ENCODE measurements at places on chromosomes 11 and 22.

DNA sequence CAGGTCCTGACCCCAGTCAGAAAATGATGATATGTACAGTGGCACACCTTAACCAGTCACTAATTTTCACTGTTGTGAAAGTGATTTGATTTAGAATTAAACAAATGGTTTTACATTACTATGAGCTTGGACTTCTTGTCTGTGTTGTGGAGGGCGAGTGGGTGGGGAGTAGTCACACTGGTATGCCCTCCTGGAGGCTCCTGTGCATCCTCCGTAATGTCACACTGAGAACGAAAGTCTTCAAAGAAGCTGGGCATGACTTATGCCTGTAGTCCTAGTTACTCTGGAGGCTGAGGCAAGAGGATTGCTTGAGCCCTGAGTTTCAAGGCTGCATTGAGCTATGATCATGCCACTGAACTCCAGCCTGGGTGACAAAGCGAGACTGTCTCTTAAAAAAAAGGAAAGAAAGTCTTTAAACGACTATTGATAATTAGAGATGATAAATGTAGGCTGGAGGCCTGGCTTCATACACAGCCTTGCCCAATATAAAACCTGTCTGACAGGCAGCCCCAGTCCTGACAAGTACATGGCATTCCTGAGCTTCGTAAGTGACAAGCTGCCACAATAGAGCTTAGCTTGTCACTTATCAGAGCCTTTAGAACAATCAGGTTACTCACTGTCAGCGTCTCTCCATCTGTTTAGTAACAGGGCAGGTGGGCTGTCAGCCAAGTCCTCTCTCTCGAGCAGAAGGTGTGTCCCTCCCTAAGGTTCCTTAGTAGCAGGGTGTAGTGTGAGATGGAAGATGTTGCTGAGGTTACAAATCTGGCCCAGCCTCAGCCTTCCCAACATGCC is 5.0 kb upstream of the LIMK2 start:
- DNase-seq: no peak

GRCh38 chr11:110093407-110094297 is 460 bp downstream of the ZC3H12C start:
- no peak for DNase-seq

GRCh38 chr11:12053606-12054361 is 45.4 kb upstream of the DKK3 start:
- no peak for DNase-seq

- DNase-seq: peak; percentile 4
Measured at GRCh38 chr11:130827451-130828377, 88.6 kb downstream of the SNX19 start.

DNA sequence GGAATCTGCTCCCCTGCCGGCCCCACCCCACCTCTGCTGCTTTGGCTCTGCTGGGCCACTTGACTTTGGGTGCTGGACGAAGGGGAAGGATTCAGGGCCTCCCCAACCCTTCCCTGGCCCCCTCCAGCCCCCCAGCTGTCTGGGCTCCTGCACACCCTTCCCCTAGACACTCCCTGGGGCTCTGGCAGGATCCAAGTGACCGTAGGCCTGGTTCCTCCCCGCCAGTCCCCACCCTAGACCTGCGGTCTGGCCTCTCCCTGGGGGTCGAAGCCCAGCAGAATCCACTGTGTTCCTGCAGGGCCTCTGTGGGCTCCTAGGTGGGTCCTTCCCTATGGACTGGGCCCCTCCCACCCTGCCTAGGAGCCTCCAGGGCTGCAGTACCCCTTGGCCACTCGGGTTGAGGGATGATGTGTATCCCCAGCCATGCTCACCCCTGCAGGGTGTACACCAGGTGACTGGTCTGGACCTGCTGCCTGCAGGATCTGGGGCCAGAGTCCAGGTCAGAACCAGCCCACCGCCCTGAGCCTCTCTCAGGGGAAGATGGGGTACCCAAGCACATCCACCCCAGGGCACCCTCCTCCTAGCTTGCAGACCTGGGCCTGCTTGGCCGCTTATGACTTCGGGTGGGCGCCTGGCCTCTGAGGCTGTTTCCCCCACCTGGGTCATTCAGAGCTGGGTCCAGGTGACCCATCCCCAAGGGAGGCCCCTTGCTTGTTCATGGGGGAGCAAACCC is 5.6 kb downstream of the PIM3 start:
- peak; percentile 12 for DNase-seq

GRCh38 chr11:44760917-44761550 is 34.3 kb downstream of the TSPAN18 start:
- DNase-seq: peak; percentile 47

DNA sequence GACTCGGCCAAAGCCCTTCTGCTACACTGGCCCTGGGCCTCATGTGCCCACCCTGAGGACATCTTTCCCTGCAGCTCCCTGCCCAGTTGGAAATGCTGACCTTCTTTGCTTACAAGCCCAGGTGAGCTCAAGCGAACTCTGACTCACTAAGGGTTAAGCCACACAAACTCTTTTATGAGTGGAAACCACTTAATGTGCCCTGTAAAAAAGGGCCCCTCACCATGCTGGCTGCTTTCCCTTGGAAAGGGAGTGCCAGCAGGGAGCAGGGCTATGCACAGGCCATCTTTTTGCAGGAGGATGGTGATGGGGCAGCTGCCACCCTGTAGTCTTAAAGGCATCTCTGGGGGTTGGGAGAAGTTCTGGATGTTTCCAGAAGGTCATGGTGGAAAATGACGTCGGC is 18.7 kb downstream of the EHF start:
- DNase-seq: no peak

DNA sequence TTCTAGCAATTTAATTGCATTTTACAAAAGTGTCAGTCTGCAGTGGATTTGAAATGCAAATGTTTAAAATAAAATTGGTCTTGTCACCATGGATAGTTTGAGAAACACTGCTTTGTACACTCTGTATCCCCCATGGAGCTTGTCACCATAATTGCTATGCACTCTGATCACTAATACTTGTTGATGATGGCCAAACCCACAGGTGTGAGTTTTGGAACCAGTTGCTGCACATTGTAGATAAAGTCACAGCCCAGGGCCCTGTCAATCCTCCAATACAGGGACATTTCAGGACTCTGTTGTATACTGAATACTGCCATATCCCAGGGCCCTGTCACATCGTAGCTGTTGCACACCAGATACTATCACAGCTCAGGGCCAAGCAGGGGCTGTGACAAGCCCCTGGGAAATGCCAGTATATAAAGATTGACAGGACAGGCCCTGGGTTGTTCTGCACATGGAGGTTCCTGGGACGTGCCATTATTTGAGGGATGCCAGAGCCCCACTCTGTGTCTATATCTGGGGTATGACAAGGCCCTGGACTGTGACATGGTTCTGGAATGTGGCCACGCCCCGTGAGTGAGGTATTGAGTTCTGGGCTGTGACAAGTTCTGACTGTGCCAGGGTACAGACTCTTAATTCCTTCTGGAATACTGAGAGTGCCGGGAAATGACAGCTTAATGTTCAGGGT is 27.9 kb upstream of the SMPD1 start:
- no peak for DNase-seq

DNA sequence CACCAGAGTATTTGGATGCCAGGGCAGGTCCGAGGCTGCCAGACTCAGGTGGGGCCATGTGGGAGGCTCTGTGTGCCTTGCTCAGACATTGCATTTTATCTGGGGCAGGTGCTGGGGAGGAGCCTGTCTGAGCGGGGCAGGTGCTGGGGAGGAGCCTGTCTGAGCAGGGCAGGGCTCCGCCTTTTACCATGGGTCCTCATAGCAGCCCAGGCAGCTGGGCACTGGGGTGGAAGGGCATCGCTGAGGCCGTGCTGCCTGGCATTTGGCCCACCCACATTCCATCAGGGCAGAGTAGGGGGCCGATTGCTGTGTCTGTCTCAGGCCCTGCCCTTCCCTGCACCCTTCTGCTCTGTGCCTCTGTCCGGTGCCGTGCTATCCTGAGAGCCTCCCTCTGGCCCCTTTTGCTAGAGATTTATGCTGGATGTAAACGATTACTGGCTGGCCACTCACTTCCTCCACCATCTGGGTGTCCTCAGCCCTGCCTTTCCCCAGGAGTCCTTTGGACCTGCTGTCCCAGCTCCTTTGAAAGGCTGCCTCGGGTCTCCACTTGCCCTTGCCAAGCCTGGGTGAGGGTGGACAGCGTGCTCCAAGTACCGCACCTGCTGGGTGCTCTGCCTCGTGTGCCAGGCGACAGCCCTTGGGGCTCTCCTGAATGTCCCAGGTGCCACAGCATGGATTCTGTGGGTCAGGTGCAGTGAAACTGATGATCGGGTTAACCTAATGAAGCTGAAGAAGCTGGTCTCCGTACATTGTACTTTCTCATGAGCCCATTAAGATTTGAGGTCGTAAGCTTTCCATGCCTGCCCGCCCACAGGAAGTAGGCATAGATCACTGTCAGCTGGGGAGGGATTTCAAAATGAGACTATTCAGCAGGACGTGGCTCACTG is 281.6 kb downstream of the TBC1D22A start:
- no peak for DNase-seq

GRCh38 chr11:125092669-125093068 is 18.8 kb downstream of the TMEM218 start:
- DNase-seq: no peak

DNA sequence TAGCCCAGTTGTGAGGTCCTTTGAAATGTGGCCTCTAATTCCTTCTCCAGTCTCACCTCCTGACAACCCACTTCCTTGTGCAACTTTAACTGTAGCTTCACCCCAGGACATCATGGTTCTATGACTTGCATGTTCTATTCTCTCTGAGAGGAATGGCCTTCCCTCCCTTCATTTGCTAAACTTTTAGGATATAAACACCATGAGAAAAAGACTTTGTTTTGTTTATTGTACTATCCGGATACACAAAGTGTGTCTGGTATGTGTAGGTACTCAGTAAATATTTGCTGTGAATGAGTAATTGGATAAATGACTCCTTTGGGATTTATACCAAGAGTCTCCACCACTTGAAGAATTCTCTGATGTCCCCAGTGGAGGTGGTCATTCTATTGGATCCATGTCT is 547.6 kb downstream of the INSC start:
- no peak for DNase-seq

GRCh38 chr11:116311206-116311605 is 461.6 kb downstream of the BUD13 start:
- DNase-seq: no peak

DNA sequence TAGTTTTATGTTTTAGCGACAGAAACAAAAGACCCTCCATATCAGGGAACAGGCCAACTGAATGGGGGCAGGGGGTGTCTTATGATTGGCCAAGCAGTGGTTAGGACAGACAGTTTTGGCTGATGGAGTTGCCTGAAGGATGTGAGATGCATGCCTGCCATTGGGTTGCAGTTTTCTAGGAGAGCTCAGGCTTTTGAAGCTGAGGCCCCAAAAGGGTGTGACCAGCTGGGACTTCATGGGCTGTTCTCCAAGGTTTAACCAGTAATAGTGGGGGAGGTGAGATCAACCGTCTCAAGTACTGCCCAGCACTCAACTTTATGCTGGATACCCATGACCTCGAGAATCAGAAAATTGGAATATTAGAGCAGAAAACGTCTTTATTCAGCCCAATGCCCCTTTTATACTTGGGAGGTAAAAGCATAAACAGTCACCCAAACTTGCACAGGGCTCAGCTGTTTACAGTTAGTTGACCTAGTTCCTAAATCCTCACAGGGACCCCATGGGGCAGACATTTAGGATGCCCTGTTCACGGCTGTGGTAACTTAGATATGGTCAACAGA is 13.5 kb downstream of the DTX4 start:
- DNase-seq: no peak

GRCh38 chr22:29717789-29718188 is 2.0 kb upstream of the CABP7 start:
- no peak for DNase-seq

DNA sequence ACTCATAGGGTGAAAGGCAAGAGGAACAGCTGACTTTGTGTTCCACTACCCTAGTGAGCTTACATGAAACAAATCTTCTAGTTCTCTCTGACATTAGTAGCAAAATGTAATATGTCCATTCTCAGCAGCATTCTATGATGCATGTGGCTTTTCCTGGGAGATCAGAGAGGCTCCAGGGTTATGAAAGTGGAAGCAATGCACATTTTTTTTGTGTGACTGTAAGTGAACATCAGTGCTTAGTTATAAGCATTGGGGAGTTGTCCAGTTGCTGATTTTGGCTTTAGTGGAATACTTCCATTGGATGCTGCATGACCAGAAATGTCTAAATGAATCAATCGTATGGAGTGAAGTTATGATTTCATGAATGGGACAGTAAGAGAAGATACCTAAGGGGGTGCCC is 255.9 kb downstream of the FAT3 start:
- DNase-seq: no peak

DNA sequence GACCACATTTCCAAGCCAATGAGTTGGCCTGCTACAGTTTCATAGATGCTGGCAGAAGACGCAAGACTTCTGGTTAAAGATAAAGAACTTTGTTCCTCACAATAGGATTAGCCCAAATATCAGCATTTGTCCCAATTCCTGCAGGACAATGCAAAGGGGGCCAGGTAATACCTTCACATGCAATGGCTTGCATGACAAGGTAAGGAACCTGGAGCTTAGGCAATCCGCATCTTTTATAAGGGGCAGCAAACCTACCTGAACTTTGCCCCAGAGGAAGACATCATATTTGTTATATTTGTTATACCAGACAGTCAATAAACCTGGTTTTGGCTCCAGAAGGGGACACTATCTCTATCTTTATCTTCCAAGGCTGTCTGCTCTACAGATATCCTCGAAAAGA is 5.3 kb downstream of the P2RY6 start:
- DNase-seq: no peak

- no peak for DNase-seq
Measured at GRCh38 chr22:48071828-48072227, 1309.4 kb downstream of the TBC1D22A start.

DNA sequence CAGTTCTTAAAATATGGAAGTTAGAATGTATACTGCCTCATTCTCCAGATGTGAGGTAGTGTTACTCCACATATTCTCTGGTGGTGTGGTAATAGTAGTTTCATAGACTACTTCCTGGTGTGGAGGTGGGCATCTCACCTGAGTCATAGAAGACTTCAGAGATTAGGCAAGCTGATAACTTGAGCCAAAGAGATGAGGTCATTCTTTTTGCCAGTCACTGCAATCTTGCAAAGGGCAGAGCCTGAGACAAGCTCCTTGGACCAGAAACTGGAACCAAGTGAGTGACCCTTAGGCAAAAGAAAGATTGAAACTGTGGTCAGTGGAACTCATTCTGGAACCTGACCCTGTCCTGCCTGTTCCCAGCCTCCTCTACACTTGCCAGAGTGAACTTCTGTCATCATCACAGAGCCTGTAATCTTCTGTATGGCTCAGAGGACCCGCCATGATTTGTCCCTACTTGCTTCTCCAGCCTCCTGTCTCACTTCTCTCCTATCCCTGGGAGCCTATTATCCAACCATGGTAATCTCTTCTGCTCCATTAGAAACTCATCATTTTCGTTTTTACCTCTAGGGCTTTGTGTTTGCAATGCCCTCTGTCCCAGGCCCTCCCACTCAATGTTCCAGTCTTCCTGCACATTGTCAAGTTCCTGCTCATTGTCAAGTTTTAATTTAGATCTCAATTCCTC is 10.6 kb upstream of the CCDC83 start:
- DNase-seq: no peak

- DNase-seq: peak; percentile 84
Measured at GRCh38 chr22:41780746-41781505, 19.6 kb upstream of the CCDC134 start.

GRCh38 chr11:36540998-36541397 is 26.8 kb upstream of the RAG1 start:
- DNase-seq: peak; percentile 27

All from activated naive CD4-positive, alpha-beta T cell treated with anti-CD3 and anti-CD28 coated beads, Interleukin-2, amount 50 U/mL, for 72 hours (primary cell).